ENCODE measurements at places on chromosomes 7 and 10. TPM values are rescaled to one million over a fixed set of nuclear protein-coding genes. Genes with fewer than 3 reads are reported as not detected.

DNA sequence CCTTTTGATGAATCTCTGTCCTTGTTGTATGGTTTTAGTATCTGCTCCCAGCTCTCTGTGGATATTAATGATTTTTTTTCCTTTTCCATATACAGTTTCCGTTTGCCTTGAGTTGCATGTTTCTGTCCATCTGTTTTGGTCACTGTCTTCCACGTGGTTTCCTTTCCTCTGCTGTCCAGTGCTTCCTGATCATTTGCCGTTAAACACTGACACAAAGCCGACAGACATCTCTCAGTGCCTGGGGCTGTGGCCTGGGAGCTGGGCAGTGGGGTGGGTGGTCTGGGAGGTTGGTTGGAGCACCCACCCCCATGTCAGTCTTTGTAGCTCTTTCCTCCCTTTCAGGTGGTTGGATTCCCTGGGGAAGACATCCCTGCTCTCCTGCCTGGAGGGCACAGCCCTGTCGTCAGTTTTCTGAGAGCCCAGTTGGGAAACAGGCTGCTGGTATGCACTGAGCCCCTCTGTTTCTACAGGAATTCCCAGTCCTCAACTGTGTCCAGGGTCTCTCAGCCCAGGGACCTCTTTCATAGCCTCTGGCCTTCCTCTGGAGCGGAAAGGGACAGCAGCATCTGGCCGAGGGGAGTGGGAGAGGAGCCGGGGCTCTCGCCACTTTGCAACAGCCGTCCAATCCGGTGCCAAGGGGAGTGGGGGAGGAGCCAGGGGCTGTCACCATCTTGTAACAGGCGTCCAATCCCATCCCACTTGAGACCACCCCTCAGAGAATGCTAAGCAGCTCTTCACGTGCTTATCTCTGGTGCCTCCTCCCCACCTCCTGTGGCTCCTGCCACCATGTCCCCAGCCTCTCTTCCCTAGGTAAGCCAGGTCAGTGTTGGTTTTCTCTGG, 26.7 kb upstream of the MKI67 start:
- DNase-seq: no peak
- no peak overlapping the region for H3K4me3 ChIP-seq
- no peaks in the 10 kb centered on the region for H3K36me3 ChIP-seq
- H3K27ac ChIP-seq: no peak overlapping the region
- no peaks in the 10 kb centered on the region for H3K27me3 ChIP-seq
- no peaks in the 10 kb centered on the region for H3K4me1 ChIP-seq

DNA sequence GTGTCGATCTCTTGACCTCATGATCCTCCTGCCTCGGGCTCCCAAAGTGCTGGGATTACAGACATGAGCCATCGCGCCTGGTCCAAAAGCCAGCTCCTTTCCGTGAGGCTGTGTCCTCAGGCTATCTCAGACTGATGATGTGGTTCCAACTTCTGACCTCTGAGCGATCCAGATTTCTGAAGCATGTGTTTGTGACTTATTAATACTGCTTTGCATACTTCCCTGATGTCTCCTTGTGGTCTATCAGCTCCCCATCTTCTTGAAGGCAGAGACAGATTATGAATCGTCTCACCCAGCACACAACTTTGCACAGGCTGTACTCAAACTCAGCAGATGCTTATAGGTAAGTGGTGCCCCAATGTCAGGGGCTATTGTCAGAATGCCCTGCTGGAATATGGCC, 2.0 kb upstream of the PLPP4 start:
- H3K4me3 ChIP-seq: no peak overlapping the region
- no peaks in the 10 kb centered on the region for H3K4me1 ChIP-seq
- DNase-seq: no peak

DNA sequence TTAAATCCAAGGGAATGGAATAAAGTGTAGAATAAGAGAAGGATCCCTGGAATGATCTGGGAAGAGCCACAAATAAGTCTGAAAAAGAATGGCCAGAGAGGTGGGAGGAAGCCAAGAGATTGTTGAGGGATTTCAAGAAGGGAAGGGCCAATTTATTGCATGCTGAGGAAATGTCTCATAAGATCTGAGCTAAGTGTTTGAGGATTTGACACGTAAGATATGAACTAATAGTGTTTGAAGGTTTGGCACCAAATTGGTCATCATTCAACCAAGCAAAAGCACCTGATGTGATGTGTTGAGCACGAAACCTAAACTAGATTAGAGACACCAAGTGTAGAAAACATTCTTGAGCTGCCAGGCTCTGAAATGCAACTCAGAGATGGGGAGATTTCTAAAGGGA, 97.9 kb downstream of the TSPAN12 start:
- no peak for DNase-seq
- H3K36me3 ChIP-seq: no peaks in the 10 kb centered on the region
- H3K27ac ChIP-seq: no peak overlapping the region

The PPP1R9A gene
- 0.85 TPM for total RNA-seq

- H3K36me3 ChIP-seq: no peaks in the 10 kb centered on the region
- H3K4me3 ChIP-seq: no peak overlapping the region
- DNase-seq: no peak
- H3K27me3 ChIP-seq: no peaks in the 10 kb centered on the region
These were observed 296.8 kb upstream of the CACNA2D1 start for GRCh38 chr7:82740246-82740848.

The FOXP2 gene
- 11.0 TPM for total RNA-seq

The XRCC2 gene
- 0.11 TPM for total RNA-seq

- H3K27me3 ChIP-seq: no peaks in the 10 kb centered on the region
- H3K36me3 ChIP-seq: peaks cover 8% of the 10 kb centered on the region
- no peak overlapping the region for H3K27ac ChIP-seq
- H3K4me1 ChIP-seq: peaks cover 5% of the 10 kb centered on the region
- H3K4me3 ChIP-seq: no peak overlapping the region
These were observed 9.3 kb downstream of the MKLN1 start for GRCh38 chr7:131336956-131337355.

- H3K36me3 ChIP-seq: peaks cover 14% of the 10 kb centered on the region
- DNase-seq: no peak
- no peaks in the 10 kb centered on the region for H3K4me1 ChIP-seq
- no peak overlapping the region for H3K27ac ChIP-seq
- no peaks in the 10 kb centered on the region for H3K27me3 ChIP-seq
These were observed 4.0 kb upstream of the CROT start for GRCh38 chr7:87341441-87341840.

- no peaks in the 10 kb centered on the region for H3K36me3 ChIP-seq
- no peak for DNase-seq
- no peak overlapping the region for H3K4me3 ChIP-seq
- H3K4me1 ChIP-seq: no peaks in the 10 kb centered on the region
- no peak overlapping the region for H3K27ac ChIP-seq
These were observed 330.1 kb downstream of the EXOC4 start for GRCh38 chr7:133582766-133583523.

DNA sequence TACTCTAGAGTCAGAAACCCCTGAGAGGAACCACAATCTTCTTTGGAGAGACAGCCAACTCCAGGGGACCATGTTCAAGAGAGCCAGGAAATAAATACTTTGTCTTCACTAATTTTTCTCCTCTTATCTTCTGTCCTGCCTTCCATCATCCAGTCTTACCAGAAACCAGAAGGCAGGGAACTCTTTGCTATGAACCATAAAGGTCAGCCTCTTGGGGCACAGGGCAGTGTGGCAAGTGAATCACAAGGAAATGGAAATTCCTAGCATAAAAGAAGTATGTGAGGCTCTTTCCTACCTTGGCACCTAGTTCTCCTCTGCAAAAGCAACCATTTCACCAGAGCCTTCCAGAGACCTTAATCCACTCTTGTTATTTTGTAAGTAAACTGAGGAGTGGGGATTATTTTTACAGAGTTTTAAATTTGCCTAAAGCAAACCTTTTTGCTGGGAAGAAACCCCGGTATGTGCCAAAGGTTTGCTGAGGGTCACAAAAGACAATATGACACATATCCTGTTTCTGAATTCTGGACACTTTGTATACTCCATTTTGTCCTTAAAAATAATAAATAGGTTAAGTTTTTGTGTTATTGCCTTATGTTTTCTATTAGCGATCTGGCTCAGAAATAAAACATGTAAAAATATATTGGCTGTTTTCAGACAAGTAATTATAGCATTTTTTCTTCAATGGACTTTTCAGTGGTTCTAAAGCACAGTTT, 87.1 kb downstream of the ADAM22 start:
- no peaks in the 10 kb centered on the region for H3K4me1 ChIP-seq
- no peak for DNase-seq
- H3K27ac ChIP-seq: no peak overlapping the region

DNA sequence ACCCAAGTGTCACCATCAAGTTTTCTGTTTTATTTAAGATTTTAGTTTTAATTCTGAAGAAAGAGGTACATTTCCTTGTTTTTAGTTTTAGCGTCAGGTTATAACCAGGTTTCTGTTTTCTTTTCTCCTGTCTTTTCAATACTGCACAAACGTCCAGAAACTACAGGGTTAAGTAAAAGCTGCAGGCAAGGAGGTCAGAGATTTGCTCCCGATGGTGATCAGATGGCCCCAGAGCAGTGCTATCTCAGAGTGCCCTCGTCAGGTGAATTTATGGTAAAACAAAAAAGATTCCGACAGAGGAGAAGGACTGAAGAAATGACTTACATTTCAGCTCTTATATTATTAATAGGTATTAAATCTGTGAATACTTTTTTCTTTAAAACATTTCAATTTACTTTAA, 128.2 kb downstream of the STRA8 start:
- peaks cover 9% of the 10 kb centered on the region for H3K36me3 ChIP-seq
- H3K4me3 ChIP-seq: no peak overlapping the region
- H3K4me1 ChIP-seq: no peaks in the 10 kb centered on the region
- no peak for DNase-seq

DNA sequence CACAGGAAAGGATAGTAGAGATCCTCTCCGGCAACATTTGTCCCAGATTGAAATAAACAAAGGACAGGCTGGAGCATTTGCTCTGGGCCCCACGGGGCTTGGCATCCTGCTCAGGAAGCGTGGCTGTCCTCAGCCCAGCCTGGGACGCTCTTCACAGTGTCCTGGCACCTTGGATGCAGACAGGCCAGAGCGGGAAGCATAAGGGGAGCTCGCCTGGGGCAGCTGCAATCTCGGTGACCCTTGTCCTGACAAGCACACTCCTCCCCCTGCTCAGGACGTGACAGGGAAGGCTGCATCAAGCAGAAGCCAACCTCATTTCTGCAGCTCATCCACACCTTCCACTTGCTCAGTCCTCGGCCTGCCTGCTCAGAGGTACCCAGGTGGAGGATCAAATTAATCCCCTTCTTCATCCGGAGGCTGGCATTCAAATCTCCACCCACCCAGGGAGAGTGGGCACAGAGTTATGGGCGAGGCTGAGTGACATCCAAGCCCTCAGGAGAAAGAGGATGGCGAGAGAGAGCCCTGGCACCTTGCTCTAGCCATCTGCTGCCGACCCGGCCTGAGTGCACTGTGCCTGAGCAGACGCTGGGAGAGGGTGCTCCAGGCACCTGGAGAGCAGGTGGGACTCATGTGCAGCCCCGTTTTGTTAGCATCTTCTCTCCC, 47.6 kb downstream of the ABRAXAS2 start:
- H3K27me3 ChIP-seq: no peaks in the 10 kb centered on the region
- no peak for DNase-seq
- H3K36me3 ChIP-seq: no peaks in the 10 kb centered on the region
- H3K27ac ChIP-seq: no peak overlapping the region

DNA sequence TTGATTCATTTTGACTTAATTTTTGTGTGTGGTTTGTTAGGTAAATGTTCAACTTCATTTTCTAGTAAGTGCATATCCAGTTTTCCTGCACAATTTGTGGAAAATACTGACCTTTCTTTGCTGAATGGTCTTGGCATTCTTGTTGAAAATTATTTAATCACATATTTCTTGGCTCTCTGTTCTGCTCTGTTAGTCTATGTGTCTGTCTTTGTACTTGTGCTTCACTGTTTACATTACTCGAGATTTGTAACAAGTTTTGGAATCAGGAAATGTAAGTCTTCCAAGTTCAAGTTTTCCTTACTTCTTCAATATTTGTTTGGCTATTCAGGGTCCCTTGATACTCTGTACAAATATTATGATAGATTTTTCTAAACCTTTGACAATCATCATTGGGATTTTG, 838.2 kb upstream of the POM121L12 start:
- H3K27me3 ChIP-seq: no peaks in the 10 kb centered on the region
- H3K4me1 ChIP-seq: no peaks in the 10 kb centered on the region
- H3K27ac ChIP-seq: no peak overlapping the region
- H3K4me3 ChIP-seq: no peak overlapping the region
- no peaks in the 10 kb centered on the region for H3K36me3 ChIP-seq

DNA sequence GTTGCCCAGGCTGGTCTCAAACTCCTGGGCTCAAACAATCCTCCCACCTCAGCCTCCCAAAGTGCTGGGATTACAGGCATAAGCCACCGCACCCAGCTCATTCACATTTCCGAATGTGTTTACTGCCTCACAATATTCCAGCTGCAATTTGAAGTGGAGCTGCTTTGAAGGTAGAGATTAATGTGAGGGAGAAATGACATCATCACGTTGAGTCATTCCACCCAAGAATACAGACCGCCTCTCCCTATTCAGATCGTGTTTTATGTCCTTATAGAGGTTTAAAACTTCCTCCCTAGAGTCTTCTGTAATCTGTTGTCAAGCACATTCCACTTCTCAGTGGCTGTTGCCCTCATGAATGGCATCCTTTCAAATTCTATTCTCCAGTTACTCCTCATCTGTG, 100.4 kb upstream of the PDGFA start:
- no peaks in the 10 kb centered on the region for H3K27me3 ChIP-seq
- no peaks in the 10 kb centered on the region for H3K36me3 ChIP-seq

The GIMAP7 gene
- 9.4 TPM for total RNA-seq

DNA sequence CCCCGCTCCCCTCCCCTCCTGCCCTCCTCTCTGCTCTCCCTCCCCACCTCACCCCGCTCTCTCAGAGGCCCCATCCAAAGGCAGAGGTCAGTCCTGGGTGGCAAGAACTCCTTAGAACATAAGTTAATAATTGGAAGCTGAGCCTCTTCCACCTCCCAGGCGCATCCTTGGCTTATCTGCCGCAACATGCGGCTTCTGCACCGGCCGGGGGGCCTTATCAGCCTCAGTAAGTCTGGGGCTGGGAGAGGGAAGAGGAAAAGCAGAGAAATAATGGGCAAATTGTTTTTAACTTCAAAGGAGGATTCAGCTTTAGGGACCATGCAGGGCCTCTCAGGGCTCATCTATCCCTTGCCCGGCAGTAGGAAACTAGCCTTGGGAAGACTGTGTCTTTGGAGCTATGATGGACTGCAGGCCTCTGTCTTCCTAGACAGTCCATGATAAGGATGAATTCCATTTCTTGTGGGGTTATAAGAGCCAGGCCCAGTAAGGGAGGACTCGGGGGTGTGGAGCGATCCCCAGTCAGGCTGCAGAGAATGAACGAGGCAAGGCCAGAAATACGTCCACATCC, 411.6 kb downstream of the PLXNA4 start:
- H3K27me3 ChIP-seq: no peaks in the 10 kb centered on the region
- no peak for DNase-seq
- H3K27ac ChIP-seq: no peak overlapping the region
- H3K4me3 ChIP-seq: no peak overlapping the region
- H3K4me1 ChIP-seq: peaks cover 6% of the 10 kb centered on the region
- peaks cover 9% of the 10 kb centered on the region for H3K36me3 ChIP-seq

DNA sequence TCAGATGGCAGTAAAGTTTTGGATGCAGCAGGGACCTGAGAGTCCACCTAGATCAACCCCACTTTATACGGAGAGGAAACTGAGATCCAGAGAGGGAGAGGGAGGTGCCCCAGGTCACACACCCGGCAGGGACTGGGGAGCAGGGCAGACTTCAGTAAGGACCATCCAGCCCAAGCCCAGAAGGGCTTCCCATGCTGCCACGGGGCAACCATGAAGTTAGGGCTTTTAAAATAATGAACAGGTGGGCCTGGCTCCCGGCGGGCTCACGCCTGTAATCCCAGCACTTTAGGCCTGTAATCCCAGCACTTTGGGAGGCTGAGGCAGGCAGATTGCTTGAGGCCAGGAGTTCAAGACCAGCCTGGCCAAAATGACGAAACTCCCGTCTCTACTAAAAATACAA, 98.5 kb downstream of the HIP1 start:
- H3K27ac ChIP-seq: peak overlapping the region; percentile 81
- peak overlapping the region; percentile 86 for H3K4me3 ChIP-seq
- H3K4me1 ChIP-seq: peaks cover 27% of the 10 kb centered on the region
- no peaks in the 10 kb centered on the region for H3K36me3 ChIP-seq
- H3K27me3 ChIP-seq: no peaks in the 10 kb centered on the region

All from ascending aorta (tissue), 2 donors.